ENCODE measurements at places on chromosomes 6 and 20.

GRCh38 chr20:4066551-4066950 lies 51.2 kb upstream of the RNF24 start:
- no peak for DNase-seq

DNA sequence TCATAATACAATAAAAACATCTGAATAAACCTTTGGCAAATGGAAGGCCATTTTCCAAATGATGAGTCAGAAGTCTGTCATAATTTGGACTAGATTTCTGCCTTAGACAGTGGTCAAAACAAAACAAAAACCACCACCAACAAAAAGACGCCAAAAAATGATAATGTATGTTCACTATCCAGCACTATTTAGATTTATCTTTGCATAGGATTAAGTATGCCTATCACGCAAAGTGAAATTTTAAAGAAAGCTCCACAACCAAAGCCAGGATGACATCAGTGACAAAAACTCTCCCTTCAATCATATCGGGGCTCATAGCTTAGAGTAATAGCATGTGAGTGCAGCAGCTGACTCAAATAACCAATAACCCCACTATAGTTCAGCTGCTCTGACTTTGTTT lies 201.9 kb downstream of the MOXD1 start:
- DNase-seq, result no peak

DNA sequence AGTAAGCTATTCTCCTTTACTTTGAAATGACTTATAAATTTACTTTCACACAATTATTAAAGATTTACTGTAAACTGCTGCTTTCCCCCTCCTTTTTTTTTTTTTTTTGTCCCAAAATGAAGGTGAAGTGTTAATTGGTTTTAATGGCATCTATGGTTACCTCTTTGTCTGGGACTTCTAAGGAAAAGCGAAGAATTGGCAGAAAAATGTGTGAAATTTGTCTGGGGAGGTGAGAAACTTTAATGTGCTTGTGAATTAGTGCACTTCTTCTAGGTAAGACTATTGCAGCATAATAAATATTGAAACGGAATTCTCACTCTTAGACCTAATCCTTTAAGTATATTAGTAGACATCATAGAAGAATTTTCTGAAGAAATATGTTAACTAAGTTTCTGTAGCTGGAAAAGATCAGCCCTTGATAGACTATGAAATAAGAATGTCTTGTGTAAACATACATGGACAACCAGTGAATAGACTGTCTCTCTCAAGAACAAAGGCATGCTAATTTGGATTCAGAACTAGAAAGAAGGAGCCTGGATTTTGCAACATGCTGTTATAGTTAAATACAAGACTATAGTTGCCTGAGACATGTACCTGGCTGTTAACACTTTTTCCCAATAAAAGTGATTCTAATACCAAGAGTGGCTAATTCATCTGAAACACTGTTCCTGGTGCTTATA lies 23.9 kb downstream of the FLRT3 start:
- DNase-seq, result no peak

- DNase-seq, result peak; percentile 62
Measured at GRCh38 chr6:159762681-159763293, 942 bp downstream of the ACAT2 start.

DNA sequence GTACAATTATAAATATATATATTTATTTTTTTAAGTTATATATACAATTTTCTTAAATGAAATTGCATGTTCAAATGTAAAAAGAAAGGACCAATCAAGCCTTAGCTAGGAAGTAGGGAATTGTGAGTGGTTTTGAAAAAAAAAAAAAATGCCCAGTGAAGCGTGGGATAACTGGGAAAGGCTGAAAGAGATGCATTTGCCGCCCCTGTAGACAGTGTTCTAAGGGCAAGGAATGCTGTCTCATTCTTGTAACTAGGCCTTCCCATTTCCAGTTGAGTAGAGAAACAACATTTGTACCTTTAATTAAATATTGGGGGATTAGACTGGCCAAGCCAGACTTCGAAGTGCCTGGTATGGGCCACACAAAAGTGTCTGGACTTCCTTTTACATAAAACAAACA lies 430.1 kb upstream of the SLC35B3 start:
- no peak for DNase-seq

GRCh38 chr6:166624275-166624674 lies 2.8 kb downstream of the RPS6KA2 start:
- peak; percentile 58 for DNase-seq

GRCh38 chr20:6575912-6576401 lies 191.5 kb upstream of the BMP2 start:
- DNase-seq, result no peak

DNA sequence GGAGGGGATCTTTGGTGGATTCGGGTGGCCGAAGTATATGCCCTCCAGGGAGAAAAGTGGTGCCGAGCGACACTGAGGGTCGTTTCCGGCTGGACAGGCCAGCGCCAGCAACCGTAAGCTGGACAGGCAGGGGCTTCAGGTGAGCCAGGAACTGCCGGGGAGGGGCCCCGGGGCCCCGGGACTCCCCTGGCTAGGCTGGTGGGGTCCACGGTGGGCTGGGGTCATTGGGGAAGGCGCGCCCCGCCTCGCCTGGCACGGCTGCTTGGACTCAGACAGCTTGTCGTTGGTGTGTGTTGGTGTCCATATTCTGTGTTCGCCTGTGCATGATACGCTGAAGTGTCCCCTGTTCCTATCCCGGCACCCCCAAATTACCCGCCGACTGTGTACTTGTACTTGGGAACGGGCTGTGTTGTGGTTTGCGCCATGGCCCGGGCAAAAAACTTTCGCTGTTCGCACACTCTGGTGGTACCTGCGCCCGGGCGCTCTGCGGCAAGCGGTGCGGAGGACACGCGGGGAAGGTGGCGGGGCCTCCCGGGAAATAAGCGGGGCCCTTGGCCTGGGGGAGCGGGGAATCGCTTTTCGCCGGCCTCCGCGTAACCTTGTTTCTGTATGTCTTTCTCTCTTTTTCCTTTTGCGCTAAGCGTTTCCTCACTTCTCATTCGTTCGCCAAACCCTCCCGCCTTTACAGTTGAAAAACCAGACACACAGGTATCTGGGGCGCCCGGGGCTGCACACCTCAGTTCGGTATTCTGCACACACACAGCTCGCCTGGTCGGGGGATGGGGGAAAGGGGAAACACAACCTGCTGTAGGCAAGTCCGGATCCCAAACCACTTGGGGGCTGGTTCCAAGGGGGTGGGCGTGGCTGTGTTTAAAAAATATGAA lies 3.2 kb downstream of the GNAS start:
- no peak for DNase-seq

GRCh38 chr20:32234135-32234808 lies 26.6 kb downstream of the POFUT1 start:
- no peak for DNase-seq

DNA sequence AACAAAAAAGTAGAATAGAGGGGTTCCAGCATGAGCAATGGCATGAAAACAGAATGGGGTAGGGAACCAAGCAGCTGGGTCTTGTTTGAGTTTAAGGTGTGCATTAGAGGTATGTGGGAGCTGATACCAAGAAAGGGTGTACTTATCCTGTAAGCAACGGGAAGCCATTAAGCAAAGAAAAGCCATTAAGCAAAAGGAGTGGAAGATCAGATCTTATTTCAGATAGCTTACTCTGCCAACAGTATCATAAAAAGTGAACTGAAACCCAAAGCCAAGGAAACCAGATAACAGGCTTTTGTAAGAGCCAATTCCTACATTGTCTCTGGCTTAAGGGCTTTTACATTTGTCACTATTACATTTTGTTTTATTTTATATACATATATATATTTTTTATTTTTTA lies 21.3 kb upstream of the BEND6 start:
- DNase-seq, result peak; percentile 24

- DNase-seq, result no peak
Measured at GRCh38 chr6:87590990-87591389, 1.1 kb downstream of the ORC3 start.

GRCh38 chr20:25258476-25258805 lies 10.6 kb downstream of the PYGB start:
- no peak for DNase-seq

DNA sequence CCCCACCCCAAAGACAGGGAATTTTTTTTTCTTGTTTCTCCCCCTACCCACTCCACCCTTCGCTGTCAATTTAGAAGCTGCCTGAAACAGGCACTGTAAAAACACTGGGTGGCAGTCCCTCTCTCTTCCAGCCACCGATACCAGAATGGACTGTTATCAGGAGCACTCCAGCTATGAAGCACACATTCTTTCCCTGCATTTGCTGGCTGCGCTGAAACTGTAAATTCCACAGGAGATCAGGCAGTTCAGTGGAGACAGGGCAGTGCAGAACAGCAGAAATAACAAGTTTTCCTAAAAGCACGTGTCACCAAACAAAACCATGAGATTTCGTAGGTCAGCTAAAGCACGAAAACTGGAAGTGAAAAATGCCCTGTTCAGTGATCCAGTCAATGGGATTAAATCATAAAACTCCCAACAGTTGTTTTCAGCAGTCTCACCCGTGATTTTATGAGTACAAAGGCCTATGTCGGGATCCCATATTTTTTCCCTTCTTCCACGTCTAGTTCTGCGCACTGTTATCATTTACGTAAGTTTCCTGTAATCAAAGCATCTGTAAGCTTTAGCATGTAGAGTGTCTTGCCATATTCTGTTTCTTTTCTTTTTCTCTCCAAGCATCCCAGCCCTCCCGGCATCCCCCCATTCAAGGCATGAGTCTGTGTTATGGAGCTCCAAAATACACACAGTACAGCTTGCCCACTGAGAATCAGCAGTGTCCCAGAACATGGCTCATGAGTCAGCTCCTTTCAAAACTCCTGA lies 359.9 kb upstream of the EPHA7 start:
- no peak for DNase-seq

- DNase-seq, result no peak
Measured at GRCh38 chr20:45905505-45906079, 6.4 kb downstream of the PLTP start.

GRCh38 chr6:102114402-102114801 lies 720.9 kb downstream of the GRIK2 start:
- no peak for DNase-seq

DNA sequence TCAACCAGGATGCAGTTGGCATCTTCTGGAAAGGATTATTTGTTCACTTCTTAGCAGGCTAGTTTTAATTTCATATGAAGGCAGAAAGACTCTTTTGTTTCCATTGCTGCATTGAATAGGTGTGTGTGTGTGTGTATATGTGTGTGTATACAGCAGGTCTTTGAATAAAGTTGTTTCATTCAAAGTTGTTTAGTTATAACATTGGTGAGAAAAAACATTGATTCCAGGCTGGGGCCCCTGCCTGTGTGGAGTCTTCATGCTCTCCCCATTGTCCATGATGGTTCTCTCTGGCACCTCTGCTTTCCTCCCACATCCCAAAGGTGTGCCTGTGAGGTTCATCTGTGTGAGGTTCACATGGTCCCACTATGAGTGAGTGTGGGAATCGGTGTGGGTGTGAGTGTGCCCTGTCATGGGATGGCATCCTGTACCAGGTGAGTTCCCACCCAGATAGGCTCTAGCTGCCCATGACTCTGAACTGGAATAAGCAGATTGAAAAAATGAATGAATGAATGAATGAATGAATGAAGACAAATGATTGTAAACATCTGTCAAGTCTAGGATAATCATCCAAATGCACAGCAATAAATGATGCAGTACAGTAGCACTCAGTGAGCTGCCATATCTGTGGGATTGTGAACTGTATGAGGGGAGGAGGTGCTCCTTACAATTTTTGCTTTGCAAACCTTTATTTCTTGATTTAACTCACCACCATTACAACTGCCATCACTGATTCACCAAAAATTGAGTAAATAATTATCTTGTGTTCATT lies 156.0 kb downstream of the ADGRG6 start:
- DNase-seq, result no peak

- DNase-seq, result no peak
Measured at GRCh38 chr6:25984265-25984664, 21.7 kb downstream of the TRIM38 start.

DNA sequence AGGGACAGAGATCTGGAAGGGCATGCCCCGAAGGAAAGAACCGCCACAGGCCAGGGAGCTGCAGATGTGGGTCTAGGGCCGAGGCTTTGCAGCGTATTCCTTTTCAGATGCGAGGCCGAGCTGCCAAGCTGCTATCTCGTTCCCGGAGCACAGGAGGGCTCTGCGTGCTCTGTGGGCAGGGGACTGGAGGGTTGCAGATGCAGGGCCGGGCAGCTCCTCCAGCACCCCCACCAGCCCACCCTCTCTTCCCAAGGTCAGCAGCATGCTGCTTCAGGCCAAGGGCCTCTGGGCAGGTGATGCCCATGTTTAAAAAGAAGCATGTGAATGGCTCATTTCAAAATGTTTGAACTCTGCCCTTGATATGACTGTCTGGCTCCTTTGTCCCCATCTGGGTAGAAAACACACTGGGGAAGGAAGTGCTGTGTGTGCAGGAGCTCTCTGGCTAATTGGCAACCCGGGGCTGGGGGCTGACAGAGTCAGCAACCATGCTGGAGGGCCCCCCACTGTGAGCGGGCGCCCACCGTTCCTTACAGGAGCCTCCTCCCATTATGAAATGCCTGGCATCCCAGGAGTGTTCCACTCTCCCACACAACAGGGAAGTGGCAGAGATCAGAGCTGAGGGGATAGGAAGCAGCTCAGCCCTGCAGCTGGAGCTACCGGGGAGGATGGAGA lies 353.3 kb downstream of the ZFAND3 start:
- DNase-seq, result no peak

DNA sequence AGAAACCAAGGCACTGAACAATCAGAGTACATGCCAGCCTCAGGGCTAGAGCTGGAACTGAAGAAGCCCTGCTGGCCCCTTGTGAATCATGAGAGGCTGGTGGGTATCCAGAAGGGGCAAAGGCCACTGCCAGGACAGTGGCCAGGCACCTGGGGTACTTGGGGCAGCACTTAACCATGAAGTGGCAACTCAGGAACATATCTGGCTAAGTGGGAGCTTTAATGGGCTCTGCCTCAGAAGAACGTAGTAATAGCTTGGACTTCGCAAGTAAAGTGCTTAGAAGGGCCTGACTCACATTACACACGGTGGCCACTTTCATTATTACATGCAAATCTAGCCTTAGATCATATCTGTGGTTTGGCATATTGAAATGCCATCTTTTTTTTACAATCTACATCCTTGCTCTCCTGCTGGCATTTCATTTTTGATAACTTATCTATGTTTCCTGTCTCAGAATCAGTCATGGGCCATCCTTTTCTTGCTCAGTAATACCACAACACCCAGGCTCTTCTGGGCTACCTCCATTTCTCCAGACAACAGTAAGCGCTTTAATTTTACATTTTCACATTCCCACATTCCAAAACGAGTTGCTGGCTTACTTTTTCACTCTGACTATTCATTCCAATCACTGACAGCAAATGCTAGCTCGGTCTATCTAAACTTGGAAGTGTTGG lies 21.6 kb downstream of the NAPB start:
- DNase-seq, result no peak

- DNase-seq, result no peak
Measured at GRCh38 chr6:2959909-2960719, 11.3 kb downstream of the SERPINB6 start.

- no peak for DNase-seq
Measured at GRCh38 chr6:72913797-72914196, 291.9 kb downstream of the KCNQ5 start.

- no peak for DNase-seq
Measured at GRCh38 chr20:33790566-33790965, 20.6 kb upstream of the CHMP4B start.

- DNase-seq, result peak; percentile 45
Measured at GRCh38 chr6:167711768-167712730, 114.7 kb upstream of the AFDN start.

Measured in inflammatory macrophage (primary cell).